ENCODE measurements at places on chromosomes 1 and 21.

- DNase-seq, result peak; percentile 76
Observed at GRCh38 chr1:228664399-228664914, 70.8 kb upstream of the RHOU start.

DNA sequence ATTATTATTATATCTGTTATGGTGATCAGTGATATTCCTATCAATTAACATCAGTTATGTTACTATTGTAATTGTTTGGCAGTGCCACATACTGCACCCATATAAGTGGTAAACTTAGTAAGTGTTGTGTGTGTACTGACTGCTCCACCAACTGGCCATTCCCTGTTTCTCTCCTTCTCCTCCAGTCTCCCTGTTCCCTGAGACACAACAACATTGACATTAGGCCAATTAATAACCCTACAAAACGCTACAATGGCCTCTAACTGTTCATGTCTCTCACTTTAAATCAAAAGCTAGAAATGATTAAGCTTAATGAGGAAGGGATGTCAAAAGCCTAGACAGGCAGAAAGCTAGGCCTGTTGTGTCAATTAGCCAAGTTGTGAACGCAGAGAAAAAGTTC is 6.6 kb upstream of the THRAP3 start:
- DNase-seq, result peak; percentile 55

DNA sequence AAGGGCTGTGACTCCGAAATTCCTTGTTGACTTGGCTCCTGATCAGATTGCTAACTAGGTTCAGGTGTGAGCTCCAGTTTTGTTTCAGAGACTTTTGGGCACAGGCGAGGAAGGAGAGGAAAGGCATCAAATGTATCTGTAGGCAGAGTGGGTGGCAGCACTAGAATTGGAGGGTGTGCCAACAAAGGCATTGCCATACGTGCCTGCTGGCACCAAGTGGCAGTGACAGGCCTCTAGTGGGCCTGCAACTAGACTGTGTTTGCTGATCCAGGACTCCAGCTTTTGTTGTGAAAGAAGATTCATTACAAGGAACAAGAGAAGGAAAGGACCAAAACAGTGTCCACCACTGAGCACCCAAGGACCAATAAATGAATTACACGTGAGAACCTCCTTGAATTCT is 79.5 kb downstream of the TM2D1 start:
- no peak for DNase-seq

GRCh38 chr1:67840449-67840848 is 7.2 kb upstream of the GNG12 start:
- peak; percentile 87 for DNase-seq

DNA sequence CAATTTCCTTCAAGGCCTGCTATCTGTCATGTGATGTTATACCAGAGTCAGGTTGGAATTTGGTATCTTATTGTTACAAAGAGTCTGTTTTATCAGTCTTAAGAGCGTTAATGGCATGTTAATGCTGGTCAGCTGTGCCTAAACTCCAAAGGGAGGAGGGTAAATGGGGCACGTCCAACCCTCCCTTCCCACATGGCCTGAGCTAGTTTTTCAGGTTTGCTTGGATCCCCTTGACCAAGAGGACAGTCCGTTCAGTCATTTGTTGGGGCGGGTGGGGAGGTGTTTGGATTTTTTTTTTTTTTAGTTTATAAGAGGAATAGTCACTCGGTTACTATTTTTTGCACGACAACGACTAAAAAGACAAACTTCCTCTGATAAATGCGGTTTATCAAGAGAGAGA is 63.8 kb upstream of the LYST start:
- no peak for DNase-seq

DNA sequence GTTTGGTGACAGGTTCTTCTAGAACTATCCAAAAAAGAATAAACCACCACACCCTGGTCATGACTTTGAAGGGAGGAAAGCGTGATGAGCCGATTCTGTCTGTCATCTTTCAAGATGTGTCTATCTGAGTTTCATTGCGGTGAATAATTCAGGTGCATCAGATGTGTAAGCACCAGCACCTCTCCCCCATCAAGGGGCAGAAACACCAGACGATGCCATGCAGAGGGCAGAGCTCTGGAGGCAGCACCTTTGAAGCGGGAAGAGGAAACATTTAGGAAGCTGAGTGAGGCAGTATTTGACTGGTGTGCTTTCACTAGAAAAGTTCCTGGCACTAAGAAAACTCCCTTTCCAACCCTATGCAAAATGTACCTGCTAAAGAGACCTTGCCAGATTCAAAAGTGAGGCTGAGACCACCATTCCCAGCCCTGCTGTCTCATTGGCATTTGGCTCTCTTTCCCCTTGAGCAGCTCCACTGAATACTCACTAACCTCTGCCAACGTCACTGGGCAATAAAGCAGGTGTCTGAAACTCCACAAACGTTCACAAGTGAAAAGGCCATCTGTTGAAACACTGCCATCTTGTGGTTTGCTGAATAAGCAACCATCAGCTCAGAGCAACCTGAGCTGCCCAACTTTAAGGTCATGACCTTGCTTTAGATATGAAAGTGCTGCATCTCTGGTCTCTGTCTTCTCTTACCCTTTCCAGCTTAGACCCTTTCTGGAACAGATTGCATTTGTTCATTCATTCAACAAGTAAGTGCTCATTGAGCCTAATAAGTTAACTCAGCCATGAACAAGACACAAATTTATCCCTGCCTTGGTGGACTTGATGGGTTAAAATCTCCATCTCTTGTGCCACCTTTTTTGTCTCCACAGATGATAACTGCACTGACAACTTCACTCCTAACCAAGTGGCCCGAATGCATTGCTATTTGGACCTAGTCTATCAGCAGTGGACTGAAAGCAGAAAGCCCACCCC is 228.6 kb downstream of the PAPPA2 start:
- DNase-seq, result peak; percentile 76

GRCh38 chr1:206925106-206925736 is 3.5 kb upstream of the FCMR start:
- no peak for DNase-seq

- peak; percentile 58 for DNase-seq
Observed at GRCh38 chr1:203440771-203441170, 34.8 kb upstream of the PRELP start.

DNA sequence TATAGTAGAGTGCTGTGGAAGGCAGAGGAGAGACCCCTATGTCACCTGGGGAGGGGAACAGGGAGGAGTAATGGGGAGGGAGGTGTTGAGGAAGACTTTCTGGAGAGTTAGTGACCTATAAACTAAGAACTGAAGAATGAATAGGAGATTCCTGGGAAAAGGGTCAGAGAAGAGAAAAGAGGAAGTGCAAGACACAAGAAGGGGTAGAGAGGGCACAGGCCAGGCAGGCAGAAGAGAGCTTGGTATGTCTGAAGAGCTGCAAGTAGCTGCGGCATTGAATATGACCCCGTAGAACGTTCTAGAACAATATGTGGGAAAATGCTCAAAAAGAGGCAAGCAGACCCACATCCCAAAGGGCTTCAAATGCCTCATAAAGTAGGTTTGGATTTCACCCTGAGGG is 361.2 kb downstream of the PRDM2 start:
- DNase-seq, result no peak

DNA sequence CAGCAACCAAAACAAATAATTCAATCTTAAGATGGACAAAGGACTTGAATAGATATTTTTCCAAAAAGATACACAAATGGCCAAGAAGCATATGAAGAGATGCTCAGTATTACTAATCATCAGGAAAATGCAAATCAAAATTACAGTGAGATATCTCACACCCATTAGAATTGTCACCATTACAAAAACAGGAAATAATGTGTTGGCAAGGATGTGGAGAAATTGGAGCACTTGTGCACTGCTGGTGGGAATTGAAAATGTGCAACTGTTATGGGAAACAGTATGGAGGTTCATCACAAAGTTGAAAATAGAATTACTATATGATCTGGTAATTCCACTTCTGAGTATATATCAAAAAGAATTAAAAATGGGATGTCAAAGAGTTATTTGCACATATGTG is 83.2 kb downstream of the SH3GLB1 start:
- no peak for DNase-seq

- DNase-seq, result no peak
Observed at GRCh38 chr1:95701450-95702173, 467.6 kb downstream of the RWDD3 start.

DNA sequence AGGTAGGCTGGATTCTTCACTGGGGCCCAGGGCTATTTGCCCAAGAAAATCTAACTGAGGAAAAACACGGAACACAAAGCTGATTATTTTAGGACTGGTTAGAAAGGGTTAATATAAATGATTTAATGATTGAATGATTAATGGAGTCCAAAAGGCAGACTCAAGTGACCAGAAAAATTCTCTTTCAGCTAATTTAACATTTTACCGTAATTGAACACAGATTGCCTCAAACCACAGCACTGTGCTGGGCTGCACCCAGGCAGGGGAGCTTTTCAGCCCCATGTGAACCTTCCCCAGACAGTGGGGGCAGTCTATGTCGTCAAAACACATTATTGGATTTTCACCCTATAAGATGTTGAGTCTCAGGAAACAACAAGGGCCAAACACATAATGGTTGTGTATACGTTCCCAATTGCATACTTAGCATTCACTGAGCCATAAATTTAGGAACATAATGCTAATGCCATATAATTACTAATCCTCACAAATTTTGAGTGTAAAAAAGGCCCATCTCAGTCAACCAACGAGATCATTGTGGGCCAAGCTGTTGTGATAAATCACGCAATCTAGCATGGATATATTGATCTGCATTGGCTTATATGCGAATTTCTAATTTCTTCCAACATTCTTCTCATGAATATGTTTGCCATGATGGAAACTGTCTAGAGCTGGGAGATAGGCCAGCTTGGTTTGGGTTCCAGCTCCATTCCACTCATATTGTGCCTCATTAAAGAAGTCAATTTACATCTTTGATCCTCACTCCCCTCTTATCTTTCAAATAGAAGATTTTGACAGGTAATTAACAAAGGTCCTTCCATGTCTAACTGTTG is 27.7 kb downstream of the DSCAM start:
- DNase-seq, result no peak

DNA sequence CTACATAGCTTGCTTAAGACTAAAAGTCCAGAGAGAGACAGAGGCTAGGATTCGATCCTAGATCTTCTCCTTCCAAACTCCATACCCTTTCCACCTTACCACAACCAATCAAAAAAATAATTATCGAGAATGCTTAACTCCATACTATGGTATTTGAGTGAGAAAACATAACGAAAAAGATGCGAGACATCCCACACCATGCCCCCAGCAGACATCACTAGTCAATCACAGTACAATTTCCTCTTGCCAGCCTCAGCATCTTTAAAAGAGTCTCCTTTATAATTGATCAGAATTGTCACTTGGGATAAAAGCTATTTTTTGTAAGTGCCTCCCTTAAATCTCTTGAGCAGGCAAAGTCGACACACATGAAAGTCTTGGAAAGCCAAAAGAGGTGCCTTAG is 875 bp downstream of the NCF2 start:
- DNase-seq, result no peak

- no peak for DNase-seq
Observed at GRCh38 chr1:38392861-38393260, 346.3 kb upstream of the POU3F1 start.
